Mesendoderm (in vitro differentiated cells): ENCODE measurements at places on chromosomes 1 and 21.

- H3K27me3 ChIP-seq: no peaks in the 10 kb centered on the region
- H3K36me3 ChIP-seq: no peaks in the 10 kb centered on the region
- H3K4me3 ChIP-seq: no peak overlapping the region
- no peak overlapping the region for H3K27ac ChIP-seq
Observed at GRCh38 chr1:52856026-52856425, 13.5 kb downstream of the ZYG11A start.

GRCh38 chr1:53947172-53947907 is 1.2 kb downstream of the LRRC42 start:
- H3K27ac ChIP-seq: no peak overlapping the region
- peak overlapping the region; percentile 66 for H3K4me3 ChIP-seq
- peaks cover 7% of the 10 kb centered on the region for H3K4me1 ChIP-seq
- peak; percentile 37 for DNase-seq
- no peaks in the 10 kb centered on the region for H3K27me3 ChIP-seq

DNA sequence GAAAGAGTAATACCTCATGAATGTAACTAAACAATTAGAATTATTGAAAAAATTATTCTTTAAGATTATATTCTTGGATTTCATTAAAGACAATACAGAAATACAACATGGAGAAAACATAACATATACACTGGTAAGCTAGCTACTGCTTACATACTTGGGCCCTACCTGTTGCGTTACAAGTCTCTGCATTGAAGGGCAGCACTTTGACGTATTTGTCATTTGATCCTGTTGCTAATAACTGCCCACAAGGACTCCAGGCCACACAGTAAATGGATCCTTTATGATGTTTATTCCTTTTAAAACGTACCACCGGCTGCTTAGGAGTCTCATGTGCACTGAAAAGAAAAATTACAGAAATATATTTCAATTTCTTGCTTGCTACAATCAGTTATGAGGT is 19.8 kb upstream of the CLCC1 start:
- DNase-seq: no peak
- H3K4me1 ChIP-seq: no peaks in the 10 kb centered on the region
- no peak overlapping the region for H3K4me3 ChIP-seq
- H3K27ac ChIP-seq: no peak overlapping the region

GRCh38 chr1:206863266-206863665 is 2.2 kb upstream of the IL20 start:
- no peaks in the 10 kb centered on the region for H3K4me1 ChIP-seq
- DNase-seq: peak; percentile 93
- H3K27me3 ChIP-seq: no peaks in the 10 kb centered on the region
- H3K27ac ChIP-seq: no peak overlapping the region

- no peaks in the 10 kb centered on the region for H3K36me3 ChIP-seq
- no peak overlapping the region for H3K4me3 ChIP-seq
- H3K27ac ChIP-seq: no peak overlapping the region
- no peaks in the 10 kb centered on the region for H3K4me1 ChIP-seq
- no peaks in the 10 kb centered on the region for H3K27me3 ChIP-seq
Observed at GRCh38 chr1:166079276-166079675, 87.5 kb downstream of the FAM78B start.

- H3K4me1 ChIP-seq: no peaks in the 10 kb centered on the region
- H3K27me3 ChIP-seq: no peaks in the 10 kb centered on the region
- H3K27ac ChIP-seq: no peak overlapping the region
- H3K4me3 ChIP-seq: no peak overlapping the region
Observed at GRCh38 chr1:36342426-36343185, 19.2 kb upstream of the EVA1B start.

- H3K4me3 ChIP-seq: no peak overlapping the region
- no peaks in the 10 kb centered on the region for H3K4me1 ChIP-seq
- no peaks in the 10 kb centered on the region for H3K36me3 ChIP-seq
- no peak overlapping the region for H3K27ac ChIP-seq
- H3K27me3 ChIP-seq: no peaks in the 10 kb centered on the region
Observed at GRCh38 chr1:228147768-228148167, 2.0 kb upstream of the GJC2 start.

- DNase-seq: no peak
- no peaks in the 10 kb centered on the region for H3K4me1 ChIP-seq
- H3K4me3 ChIP-seq: no peak overlapping the region
- H3K36me3 ChIP-seq: no peaks in the 10 kb centered on the region
- no peaks in the 10 kb centered on the region for H3K27me3 ChIP-seq
Observed at GRCh38 chr1:47216278-47217059, 15.6 kb downstream of the TAL1 start.

DNA sequence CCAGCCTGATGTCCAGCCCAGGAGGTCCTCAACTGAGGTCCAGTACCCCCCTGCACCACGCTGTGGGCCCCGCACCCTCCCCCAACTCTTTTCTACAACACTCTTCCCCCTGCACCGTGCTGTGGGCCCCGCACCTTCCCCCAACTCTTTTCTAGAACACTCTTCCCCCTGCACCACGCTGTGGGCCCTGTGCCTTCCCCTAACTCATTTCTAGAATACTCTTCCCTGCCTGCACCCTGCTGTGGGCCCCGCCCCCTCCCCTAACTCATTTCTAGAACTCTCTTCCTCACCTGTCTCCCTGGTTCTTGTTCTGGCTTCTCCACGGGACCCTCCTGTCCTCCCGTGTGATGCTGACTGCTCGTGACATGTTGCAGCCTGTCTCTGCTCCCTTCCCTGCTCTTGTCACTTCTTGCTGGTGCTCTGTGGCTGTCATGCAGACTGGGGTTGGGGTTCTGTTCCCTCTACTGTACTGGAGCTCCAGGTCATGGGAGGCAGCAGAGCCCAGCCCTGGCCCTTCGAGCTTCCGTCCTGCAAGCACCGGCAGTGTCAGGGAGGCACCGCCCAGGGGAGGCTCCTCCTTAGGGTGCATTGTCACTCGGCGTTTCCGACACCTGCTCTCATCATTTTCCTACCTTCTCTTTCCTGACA is 160.1 kb upstream of the COL6A1 start:
- no peaks in the 10 kb centered on the region for H3K36me3 ChIP-seq
- no peak overlapping the region for H3K27ac ChIP-seq
- no peaks in the 10 kb centered on the region for H3K4me1 ChIP-seq

- no peak overlapping the region for H3K27ac ChIP-seq
- no peak overlapping the region for H3K4me3 ChIP-seq
- no peaks in the 10 kb centered on the region for H3K4me1 ChIP-seq
- DNase-seq: no peak
Observed at GRCh38 chr1:31888291-31888690, 49.9 kb downstream of the PTP4A2 start.

GRCh38 chr1:26799479-26800142 is 11.9 kb downstream of the PIGV start:
- peaks cover 10% of the 10 kb centered on the region for H3K4me1 ChIP-seq
- no peaks in the 10 kb centered on the region for H3K27me3 ChIP-seq
- DNase-seq: peak; percentile 83
- peak overlapping the region; percentile 7 for H3K27ac ChIP-seq
- H3K36me3 ChIP-seq: no peaks in the 10 kb centered on the region

DNA sequence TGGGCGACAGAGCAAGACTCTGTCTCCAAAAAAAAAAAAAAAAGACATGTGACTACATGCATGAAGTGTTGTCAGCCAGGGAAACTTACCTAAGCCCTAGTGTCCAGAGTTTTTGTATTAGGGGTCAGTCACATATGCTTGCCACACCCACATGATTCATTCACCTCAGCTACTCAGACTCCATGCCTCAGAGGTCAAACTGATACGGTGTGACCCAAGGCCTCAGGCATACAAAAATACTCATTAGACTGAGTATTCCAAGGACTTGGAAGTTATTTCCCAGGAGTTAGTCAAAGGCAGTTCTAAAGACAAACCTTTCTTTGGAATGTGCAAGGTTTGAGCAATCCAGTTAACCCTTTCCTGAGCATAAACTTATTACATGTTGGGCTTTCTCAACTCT is 6.3 kb upstream of the TRIM33 start:
- no peaks in the 10 kb centered on the region for H3K36me3 ChIP-seq
- no peaks in the 10 kb centered on the region for H3K27me3 ChIP-seq
- no peak for DNase-seq
- H3K4me3 ChIP-seq: no peak overlapping the region
- H3K27ac ChIP-seq: no peak overlapping the region

GRCh38 chr1:172955161-172955815 is 95.5 kb downstream of the TNFSF18 start:
- H3K27ac ChIP-seq: no peak overlapping the region
- H3K4me1 ChIP-seq: peaks cover 4% of the 10 kb centered on the region
- H3K36me3 ChIP-seq: no peaks in the 10 kb centered on the region
- H3K27me3 ChIP-seq: no peaks in the 10 kb centered on the region
- no peak overlapping the region for H3K4me3 ChIP-seq
- no peak for DNase-seq

DNA sequence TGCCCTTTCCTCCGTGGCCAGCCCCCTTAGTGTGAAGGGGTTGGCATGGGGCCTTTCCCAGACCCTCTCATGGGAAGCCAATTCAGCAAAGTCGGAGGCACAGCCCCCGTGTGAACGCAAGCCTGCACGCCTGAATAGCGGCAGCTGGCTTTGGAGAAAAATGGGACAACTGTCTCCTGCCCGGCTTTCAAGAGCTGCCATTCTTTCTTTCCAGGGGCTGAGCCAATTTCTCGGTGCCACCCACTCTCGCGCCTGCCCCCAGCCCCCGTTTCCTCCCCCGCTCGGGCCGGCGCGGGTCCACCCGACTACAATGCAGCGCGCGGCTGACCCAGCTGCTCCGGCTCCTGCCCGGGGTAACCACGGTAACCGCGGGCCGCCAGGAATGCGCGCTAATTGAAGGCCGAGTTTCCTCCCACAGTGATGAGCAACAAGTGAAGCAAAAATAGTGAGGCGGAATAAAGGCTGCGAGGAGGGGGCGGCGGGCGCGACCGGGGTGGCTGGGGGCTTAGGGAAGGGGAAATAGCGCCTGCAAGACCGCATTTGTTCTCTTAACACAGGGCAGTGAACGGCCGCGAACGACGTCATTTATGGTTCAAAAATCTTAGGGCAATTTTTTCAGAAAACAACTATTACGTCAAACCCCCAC is 27.8 kb downstream of the ILDR2 start:
- peaks cover 12% of the 10 kb centered on the region for H3K27me3 ChIP-seq
- DNase-seq: peak; percentile 64
- peak overlapping the region; percentile 51 for H3K27ac ChIP-seq
- H3K36me3 ChIP-seq: no peaks in the 10 kb centered on the region
- no peak overlapping the region for H3K4me3 ChIP-seq
- H3K4me1 ChIP-seq: no peaks in the 10 kb centered on the region

DNA sequence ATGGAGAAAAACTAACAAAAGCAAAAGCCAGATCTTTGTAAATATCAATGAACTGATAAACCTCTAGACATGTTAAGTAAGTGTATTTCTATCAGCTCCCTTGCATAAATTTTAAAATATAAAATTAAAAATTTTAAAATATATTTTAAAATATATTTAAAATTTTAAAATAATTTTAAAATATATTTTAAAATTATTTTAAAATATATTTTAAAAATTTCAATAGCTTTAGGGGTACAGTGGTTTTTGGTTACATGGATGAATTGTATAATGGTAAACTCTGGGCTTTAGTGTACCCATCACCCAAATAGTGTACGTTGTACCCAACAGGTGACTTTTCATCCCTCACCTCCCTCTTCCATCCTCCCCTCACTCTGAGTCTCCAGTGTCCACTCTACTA is 279.2 kb downstream of the SDCCAG8 start:
- no peak for DNase-seq
- no peaks in the 10 kb centered on the region for H3K36me3 ChIP-seq
- no peak overlapping the region for H3K4me3 ChIP-seq
- H3K27ac ChIP-seq: no peak overlapping the region
- no peaks in the 10 kb centered on the region for H3K4me1 ChIP-seq

- no peaks in the 10 kb centered on the region for H3K36me3 ChIP-seq
- H3K27ac ChIP-seq: no peak overlapping the region
- no peaks in the 10 kb centered on the region for H3K4me1 ChIP-seq
- DNase-seq: no peak
- H3K4me3 ChIP-seq: no peak overlapping the region
Observed at GRCh38 chr1:232474826-232475225, 155.1 kb downstream of the SIPA1L2 start.

GRCh38 chr1:9481048-9481447 is 58.2 kb upstream of the SLC25A33 start:
- no peak for DNase-seq
- no peak overlapping the region for H3K4me3 ChIP-seq
- H3K27me3 ChIP-seq: no peaks in the 10 kb centered on the region
- no peaks in the 10 kb centered on the region for H3K4me1 ChIP-seq
- H3K27ac ChIP-seq: no peak overlapping the region
- no peaks in the 10 kb centered on the region for H3K36me3 ChIP-seq

DNA sequence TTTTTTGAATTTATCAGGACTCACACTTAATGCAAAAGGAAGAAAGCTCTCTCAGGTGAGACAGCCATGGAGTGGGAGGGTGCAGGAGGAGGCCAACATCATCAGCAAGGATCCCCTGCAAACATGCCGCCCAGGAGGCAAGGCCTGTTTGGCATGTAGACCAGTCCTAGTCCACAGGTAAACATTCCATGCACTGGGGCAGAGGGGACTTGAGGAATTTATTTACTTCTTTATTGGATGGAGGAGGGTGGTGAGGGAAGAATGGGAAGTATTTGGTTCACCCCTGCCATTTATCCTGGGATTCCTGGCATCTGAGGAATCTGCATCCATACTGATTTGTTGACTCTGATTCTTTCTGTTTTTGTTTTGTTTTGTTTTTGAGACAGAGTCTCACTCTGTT is 1.5 kb upstream of the UQCRHL start:
- no peak overlapping the region for H3K27ac ChIP-seq
- no peaks in the 10 kb centered on the region for H3K4me1 ChIP-seq
- peak; percentile 90 for DNase-seq
- H3K27me3 ChIP-seq: no peaks in the 10 kb centered on the region
- no peak overlapping the region for H3K4me3 ChIP-seq

- no peak overlapping the region for H3K4me3 ChIP-seq
- H3K27ac ChIP-seq: no peak overlapping the region
- no peaks in the 10 kb centered on the region for H3K4me1 ChIP-seq
- H3K27me3 ChIP-seq: no peaks in the 10 kb centered on the region
- no peak for DNase-seq
Observed at GRCh38 chr1:112169517-112169916, 180.0 kb upstream of the KCND3 start.

- H3K27me3 ChIP-seq: no peaks in the 10 kb centered on the region
- no peak overlapping the region for H3K27ac ChIP-seq
- peaks cover 6% of the 10 kb centered on the region for H3K4me1 ChIP-seq
- H3K4me3 ChIP-seq: peak overlapping the region; percentile 100
- H3K36me3 ChIP-seq: no peaks in the 10 kb centered on the region
- peak; percentile 38 for DNase-seq
Observed at GRCh38 chr1:19250629-19251304, 557 bp downstream of the EMC1 start.

DNA sequence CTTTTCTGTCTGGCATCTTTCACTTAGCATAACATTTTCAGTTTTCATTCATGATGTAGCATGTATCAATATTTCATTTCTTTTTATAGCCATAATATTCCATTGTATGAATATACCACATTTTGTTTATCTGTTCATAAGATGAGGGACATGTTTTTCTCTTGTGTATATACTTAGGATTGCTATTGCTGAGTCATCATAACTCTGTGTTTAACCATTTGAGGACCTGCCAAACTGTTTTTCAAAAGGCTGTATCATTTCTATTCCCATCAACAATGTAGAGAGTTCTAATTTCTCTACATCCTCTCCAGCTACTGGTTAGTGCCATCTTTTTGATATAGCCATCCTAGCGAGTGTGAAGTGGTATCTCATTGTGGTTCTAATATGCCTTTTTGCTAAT is 26.2 kb downstream of the MPZL1 start:
- H3K4me3 ChIP-seq: no peak overlapping the region
- no peaks in the 10 kb centered on the region for H3K36me3 ChIP-seq
- no peaks in the 10 kb centered on the region for H3K4me1 ChIP-seq
- H3K27ac ChIP-seq: no peak overlapping the region
- DNase-seq: no peak
- no peaks in the 10 kb centered on the region for H3K27me3 ChIP-seq

GRCh38 chr1:235038701-235039100 is 89.9 kb downstream of the TOMM20 start:
- no peaks in the 10 kb centered on the region for H3K27me3 ChIP-seq
- H3K27ac ChIP-seq: no peak overlapping the region
- H3K36me3 ChIP-seq: no peaks in the 10 kb centered on the region
- H3K4me3 ChIP-seq: no peak overlapping the region
